Stimulated activated CD8-positive, alpha-beta memory T cell treated with anti-CD3 and anti-CD28 coated beads, Interleukin-4, amount 100 ng/mL, for 24 hours (primary cell): ENCODE measurements at places on chromosomes 6 and 20.

DNA sequence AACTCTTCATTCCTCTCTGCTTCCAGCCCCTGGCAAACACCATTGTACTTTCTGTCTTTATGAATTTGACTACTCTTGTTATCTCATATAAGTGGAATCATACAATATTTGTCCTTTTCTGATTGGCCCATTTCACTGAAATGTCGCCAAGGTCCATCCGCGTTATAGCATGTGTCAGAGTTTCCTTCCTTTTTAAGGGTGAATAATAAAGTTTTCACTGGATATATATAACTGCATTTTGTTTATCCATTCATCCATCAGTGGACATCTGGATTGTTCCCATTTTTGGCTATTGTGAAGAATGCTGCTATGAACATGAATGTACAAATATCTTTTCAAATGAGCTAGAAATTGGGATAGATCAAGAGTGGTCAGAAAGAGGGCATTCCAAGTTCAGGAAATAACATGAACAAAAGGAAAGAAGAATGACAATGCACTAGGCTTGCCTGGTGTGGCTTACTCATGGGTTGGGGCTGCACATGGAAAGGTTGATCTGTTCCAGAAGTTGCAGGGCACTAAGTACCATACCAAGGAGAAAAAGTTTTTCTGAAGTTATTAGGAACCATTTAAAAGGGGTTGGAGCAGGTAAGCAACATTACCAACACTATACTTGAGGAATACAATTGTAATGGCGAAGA lies 10.0 kb upstream of the L3MBTL3 start:
- no peak for DNase-seq

- no peak for DNase-seq
These were observed 67.8 kb upstream of the RALY start for GRCh38 chr20:33925867-33926266.

GRCh38 chr6:20314866-20315845 lies 86.5 kb upstream of the E2F3 start:
- no peak for DNase-seq

GRCh38 chr6:133964052-133964451 lies 11.0 kb downstream of the TBPL1 start:
- no peak for DNase-seq

GRCh38 chr20:61340157-61340556 lies 88.1 kb downstream of the CDH4 start:
- no peak for DNase-seq

GRCh38 chr6:15081447-15081846 lies 164.4 kb upstream of the JARID2 start:
- DNase-seq: no peak

DNA sequence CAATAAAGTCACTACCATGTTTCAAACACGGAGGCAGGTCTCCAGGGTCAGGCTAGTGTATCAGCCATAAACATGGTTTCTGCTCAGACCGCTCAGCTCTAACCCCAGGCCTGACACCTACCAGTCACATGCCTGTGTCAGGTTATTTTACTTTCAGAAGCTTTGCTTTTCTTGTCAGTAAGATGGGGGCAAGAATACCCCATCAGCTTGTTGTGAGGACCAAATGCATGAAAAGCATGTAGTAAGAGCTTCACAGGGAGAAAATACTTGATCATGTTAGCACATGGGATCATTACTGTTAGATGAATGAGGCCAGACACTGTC lies 65.2 kb upstream of the PIM1 start:
- DNase-seq: no peak

- DNase-seq: no peak
These were observed 6.3 kb downstream of the BRD2 start for GRCh38 chr6:32974541-32975308.

- no peak for DNase-seq
These were observed 95.5 kb downstream of the ZFP64 start for GRCh38 chr20:52096117-52096516.
